ENCODE measurements at places on chromosomes 7 and 10.
A peak's percentile ranks its signal among the peaks of the same experiment; 100 is the strongest.

- DNase-seq: peak; percentile 78
Measured at GRCh38 chr7:142303650-142304049, 45.8 kb upstream of the PRSS58 start.

DNA sequence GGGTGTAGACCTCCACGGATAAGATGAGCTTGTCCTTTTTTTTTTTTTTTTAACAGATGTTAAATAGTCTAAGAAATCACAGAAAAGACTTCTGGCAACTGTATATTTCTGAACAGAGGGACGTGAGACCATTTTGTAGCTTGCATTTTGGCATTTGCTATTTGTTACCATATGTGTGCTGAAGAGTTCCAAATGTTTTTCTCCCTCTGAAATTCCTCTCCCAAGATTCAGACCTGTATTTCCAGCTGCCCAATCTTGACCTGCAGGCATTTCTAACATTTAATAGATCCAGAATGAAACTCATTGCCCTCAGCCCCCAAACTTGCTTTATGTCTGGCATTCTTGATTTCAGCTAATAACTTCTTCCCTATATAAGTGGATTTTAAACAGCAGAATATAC is 223.1 kb upstream of the FZD1 start:
- DNase-seq: no peak

GRCh38 chr7:67045496-67045995 is 48.9 kb downstream of the TYW1 start:
- no peak for DNase-seq

DNA sequence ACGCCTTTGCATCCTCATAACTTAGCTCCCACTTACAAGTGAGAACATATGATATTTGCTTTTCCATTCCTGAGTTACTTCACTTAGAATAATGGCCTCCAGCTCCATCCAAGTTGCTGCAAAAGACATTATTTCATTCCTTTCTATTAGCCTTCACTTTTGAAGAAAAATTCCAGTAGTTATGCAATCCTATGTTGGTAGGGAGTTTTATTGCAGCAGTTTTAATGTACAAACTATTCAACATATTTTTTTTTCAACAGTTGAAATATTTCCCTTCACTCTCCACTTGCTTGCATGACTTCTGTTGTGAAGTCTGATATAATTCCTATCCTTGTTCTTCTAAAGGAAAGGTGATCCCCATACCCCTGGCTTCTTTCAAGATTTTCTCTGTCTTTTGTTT is 27.3 kb upstream of the ARHGAP22 start:
- DNase-seq: no peak

DNA sequence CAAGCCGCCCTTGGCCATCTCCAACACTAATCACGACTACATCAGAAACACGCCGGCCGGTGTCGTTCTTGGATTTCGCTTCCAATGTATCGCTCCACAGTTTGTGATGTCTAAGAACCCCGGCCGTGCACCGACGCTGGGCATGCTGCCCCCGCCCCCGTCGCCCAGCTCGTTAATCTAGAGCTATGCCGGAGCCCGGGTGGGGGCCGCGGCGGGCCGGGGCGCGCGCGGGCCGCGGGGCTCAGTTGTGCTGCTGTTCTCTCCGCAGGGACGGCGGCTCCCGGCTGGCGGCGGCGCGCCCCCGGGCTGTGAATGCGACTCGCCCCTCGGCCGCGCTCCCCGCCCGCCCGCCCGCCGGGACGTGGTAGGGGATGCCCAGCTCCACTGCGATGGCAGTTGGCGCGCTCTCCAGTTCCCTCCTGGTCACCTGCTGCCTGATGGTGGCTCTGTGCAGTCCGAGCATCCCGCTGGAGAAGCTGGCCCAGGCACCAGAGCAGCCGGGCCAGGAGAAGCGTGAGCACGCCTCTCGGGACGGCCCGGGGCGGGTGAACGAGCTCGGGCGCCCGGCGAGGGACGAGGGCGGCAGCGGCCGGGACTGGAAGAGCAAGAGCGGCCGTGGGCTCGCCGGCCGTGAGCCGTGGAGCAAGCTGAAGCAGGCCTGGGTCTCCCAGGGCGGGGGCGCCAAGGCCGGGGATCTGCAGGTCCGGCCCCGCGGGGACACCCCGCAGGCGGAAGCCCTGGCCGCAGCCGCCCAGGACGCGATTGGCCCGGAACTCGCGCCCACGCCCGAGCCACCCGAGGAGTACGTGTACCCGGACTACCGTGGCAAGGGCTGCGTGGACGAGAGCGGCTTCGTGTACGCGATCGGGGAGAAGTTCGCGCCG is 1.9 kb downstream of the VWC2 start:
- DNase-seq: no peak

DNA sequence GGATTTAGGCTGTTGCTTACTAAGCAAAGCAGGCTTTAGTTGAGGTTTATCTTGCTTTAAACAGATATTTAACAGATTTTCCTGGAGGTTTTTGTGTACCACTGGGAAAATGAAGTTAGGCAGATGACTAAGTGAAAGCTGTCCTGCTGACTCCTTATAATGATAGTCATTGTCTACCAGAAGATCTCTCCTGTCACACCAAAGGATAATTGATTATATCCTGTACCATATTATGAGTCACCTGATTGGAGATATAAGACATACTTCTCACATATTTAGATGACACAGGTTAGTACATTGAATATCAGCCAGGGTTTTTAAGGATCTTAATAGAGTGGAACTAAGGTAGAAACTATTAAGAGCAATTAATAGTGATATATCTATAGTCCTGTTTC is 68.4 kb downstream of the PTEN start:
- no peak for DNase-seq

DNA sequence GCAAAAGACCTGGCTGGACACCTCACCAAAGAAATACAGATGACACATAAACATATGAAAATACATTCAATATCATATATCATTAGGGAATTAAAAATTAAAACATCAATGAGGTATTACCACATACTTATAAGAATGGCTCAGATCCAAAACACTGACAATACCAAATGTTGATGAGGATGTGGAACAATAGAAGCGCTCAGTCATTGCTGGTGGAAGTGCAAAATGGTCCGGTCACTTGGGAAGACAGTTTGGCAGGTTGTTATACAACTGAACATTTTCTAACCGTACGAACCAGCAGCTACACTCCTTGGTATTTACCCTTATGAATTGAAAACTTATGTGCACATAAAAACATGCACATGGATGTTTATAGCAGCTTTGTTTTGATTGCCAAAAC is 38.5 kb downstream of the ZMYND11 start:
- no peak for DNase-seq

DNA sequence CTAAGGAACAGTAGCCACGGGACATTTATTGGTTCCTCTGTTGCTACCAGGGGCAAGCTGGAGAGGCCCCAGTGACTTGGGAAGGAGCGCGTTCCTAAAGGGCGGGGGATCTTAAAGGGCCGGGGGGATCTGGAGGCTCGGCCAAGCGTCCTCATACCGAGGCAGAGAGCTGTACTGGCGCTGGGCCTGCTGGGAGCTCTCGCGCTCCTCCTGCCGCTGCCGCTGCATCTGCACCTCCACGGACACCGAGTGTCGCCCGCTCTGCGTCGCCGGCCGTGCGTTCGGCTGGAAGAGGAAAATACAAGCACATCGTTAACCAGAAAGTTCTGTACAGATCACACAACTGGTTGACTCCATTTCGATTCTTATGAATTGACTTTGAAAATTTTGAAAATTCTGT is 695.6 kb downstream of the PARD3 start:
- no peak for DNase-seq

DNA sequence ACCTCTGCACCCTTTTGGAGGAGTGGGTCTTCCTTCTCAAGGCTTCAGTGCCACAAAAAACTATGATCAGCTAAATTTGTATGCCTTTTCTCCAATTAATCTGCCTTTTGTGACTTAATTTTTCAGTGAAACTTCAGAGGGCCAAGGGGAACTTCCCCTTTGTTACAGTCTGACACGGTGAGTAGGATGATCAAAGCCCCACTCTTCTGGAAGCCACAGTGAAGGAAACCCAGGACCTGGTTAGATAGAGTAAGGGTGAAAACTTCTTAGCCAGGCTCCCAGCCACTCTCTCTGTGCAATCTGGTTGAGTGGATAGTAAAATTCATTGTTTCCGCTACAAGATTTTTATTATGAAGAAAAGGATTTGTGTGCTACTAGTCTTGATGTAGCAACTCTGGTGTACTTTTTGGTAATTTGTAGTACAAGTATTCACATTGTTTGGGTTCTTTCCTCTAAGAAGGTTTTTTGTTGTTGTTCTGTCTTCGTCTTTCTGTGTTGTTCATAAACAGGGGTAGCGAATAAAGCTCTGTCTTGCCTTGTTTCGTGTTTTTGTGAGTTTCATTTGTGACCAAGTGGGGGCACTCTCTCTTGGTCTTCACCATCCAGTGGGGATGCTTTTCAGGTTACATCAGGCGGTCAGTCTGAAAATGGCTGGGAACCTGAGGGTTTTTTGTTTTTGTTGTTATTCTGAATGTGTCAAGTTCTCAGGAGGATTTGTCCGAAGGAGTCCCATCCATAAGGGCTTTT is 268.5 kb upstream of the NPSR1 start:
- no peak for DNase-seq

DNA sequence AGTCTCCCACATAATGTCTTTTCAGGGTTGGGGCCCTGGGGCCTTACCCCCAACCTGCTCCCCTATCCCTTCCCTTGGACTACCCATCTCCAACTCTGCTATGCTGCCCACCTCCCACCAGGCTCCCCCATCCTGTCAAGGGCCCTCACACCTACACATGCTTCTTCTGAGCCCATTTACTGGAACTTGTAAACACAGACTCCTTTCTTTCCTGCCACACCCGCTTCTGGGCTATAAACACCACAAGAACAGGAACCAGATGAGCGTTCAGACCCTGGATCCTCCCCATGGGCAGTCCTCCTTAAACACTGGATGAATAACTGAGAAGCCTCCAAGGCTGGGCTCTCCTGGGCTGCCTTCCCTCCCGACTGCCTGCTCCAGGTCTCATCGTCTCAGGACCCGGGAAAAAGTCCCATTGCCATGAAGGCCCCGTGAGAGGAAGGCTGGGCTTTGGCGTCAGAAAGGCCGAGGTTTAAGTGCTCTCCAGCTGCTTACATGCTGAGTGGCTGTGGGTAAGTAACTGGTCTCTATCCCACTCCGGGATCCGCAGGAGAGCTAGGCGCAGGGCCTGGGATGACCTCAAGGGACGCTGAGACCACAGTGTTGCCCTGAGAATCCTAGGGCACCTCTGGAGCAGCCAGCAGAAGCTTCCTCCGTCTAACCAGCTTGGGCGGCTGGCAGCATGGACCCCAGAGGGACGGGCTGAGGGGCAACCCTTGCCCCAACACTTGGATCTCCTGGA is 15.6 kb upstream of the CRHR2 start:
- no peak for DNase-seq

DNA sequence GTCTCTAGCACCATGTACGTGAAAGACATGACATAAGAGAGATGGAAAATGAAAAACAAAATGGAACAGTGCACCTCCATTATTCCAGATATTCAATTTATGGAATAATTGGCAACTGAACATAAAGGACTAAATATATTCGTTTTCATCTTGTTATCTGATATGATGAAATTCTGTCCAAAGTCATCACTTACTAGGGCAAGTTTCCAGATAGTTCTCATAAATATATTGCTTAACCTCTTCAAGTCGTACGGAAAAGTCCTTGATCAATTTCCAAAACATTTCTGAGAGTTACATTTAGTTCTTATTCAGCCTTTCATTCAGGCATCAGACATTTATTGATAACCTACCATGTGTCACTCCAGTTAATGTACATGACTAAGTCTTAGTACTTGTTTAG is 185.2 kb downstream of the HGF start:
- DNase-seq: no peak

DNA sequence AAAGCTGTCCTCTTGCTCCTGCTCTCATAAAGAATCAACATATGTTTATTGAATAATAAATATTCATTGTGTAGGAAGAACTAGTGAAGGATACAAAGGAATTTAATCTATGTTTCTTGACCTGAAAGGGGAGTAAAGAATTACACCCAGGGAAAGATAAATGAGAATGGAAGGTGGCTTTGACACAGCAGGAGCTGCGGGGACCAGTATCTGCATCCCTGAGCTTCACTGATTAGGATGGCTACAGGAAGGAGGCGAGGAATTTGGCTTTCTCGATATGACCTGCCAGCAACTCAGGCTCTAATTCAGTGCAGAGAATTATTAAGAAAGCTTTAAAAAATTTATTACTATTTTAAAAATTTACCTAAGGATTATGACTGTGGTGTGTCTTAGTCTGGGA is 194.6 kb downstream of the SEC23IP start:
- DNase-seq: no peak

DNA sequence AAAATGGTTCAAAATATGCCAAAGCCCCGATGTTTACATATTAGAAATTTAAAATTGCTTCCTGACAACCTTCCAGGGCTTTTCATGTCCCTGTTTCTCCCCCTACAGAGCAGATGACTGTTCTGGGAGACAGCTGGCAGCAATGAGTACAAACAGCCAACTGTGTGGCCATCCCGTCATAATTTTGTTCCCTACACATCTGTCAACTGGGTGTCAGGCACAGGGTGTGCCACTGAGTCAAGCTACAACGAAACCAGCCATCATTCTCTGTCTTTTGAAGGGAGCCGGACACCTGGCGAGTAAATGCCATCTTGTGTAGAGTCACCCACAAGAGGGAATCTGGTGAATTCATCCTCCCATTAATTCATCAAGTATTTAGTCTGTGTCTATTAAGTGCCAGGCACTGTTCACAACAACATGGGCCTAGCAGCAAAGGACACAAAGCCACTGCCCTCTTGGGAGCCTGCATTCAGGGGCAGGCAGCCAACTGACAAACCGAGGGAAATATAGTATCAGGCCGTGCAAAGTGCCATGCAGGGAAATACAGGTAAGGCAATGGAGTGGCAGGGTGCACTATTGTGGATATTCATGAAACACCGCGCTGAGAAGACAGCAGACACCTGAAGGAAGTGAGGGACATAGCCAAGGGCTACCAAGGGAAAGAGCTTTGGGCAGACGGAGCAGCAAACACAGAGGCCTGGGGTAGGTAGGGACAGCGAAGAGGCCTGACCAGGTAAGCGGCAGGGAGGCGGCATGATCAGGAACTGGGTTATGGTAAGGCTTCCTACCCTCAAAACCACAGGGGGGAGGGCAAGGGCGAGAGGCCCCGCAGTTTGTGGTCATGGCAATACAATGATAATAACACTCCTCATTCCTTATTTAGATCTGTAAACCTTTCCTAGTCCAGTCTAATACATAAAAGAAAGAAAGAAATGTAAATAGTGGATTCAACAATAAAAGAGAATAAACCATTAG is 213.6 kb downstream of the FAM107B start:
- peak; percentile 44 for DNase-seq

DNA sequence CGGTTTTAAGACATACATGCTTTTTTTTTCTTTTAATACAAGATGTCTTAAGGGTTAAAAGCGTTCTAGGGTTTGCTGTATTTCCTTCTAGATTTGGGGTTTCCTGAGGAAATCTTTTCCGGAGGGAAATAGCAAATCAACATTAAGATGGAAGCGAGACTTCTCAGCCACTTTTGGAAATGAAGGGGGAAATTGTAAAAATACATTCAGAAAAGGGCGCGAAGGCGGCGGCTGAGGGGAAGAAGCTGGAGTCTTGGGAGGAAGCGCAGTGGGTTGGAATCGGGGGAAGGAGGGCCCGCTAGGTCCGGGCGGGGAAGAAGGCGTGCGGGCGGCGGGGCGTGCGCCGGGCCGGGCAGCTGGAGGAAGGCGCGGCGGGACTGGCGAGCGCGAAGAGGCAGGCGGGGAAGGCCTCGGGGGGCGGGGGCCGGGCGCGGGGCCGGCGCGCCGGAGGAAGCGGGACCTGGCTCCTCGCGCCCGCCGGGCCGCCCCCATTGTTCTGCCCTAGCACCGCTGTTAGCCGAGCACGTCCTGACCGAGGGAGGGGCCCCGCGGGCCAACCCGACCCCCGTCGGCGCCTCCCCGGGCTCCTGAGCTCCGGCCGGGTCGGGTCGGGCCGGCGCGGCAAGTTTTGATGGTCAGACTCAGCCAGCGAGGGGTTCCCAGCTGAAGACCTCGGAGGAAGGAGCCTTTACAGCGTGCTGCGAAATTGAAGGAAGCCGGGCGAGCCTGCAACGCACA is 1.5 kb upstream of the SKIDA1 start:
- peak; percentile 77 for DNase-seq

Measured in hematopoietic multipotent progenitor cell treated with erythropoietin and hydrocortisone succinate and interleukin-3 and kit ligand, for 6 days (in vitro differentiated cells).